Fibroblast of skin of left quadriceps (primary cell): ENCODE measurements at places on chromosomes 13 and 19.
A peak's percentile ranks its signal among the peaks of the same experiment; 100 is the strongest.

GRCh38 chr13:94033098-94033497 is 446.4 kb downstream of the DCT start:
- no peak for DNase-seq

GRCh38 chr19:47545061-47545948 is 27.6 kb downstream of the ZNF541 start:
- DNase-seq: no peak

DNA sequence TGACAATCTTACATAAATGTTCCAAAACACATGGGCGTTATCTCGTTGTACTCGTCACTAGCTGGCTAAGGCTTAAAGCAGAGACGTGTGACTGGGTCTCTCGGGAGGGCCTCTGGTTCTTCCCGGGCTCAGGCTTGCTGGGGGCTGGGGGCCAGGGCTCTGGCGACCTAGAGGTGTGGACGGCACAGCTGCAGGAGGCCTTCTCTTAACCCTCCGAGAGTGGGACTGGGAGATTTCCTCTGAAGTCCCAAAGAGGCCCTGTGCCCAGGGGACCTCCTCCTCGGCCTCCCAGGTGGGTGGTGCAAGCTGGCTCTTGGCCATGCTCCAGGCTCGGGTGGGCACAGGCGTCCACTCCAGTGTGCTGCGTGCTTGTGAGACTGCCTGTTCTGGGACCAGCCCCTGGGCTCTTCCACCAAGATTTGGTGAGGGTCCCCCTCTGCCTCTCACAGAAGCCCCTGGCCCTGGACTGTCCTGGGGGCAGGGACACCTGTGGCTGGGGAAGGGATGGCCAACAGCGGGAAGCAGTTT is 2.2 kb downstream of the CAPS start:
- no peak for DNase-seq

DNA sequence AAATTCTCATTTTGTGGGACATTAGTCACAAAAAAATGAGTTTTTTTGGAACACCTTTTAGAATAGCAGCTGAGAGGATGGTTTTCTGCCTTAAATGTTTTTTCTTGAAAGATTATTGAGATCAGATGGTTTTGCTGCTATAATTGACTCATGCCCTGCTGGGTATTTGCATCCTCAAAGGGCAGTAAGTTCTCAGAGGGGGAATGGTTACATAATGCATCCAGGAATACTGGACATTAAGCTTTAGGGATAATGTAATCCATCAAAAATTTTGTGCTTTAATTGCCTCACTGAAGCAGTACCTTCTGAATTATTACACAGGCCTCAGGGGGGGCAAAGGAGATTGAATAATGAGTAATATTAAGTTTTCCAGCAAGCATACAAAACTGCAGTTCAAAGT is 866.3 kb upstream of the SPRY2 start:
- DNase-seq: no peak

GRCh38 chr19:48319647-48320541 is 5.5 kb upstream of the EMP3 start:
- DNase-seq: peak; percentile 60

DNA sequence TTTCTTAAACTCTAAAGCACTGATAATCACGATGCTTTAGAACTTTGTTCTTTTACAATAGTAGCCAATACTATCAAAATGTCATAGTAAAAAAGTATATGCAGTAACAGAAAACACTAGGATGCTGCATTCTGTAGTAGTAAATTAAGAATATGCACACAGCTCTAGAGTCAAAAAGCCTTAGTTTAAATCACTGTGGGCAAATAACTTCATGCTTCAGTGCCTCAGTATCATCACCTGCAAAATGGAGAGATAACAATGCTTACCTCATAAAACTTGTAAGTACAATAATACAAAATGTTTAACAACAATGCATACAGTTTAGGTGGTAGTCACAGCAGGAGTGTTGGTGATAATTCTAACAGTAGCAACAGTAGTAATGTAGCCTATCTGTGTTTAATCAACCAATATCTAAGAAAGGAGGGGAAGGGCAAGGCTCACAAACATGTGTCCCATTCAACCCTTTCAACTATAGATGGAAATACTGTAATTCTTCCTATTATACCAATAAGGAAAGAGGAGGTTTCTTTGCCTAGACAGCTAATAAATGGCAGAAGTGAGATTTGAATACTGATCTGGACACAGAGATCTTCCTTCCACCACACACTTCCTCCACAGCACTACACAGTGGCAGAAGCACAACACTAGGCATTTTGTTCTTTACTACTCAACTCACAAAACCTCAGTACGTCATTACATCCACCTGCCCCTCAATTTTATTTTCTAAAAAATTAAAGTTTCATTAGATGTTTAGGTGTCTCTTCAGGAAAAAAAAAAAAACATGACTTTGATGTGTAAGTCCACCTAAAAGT is 4.6 kb downstream of the RBM26 start:
- DNase-seq: no peak

DNA sequence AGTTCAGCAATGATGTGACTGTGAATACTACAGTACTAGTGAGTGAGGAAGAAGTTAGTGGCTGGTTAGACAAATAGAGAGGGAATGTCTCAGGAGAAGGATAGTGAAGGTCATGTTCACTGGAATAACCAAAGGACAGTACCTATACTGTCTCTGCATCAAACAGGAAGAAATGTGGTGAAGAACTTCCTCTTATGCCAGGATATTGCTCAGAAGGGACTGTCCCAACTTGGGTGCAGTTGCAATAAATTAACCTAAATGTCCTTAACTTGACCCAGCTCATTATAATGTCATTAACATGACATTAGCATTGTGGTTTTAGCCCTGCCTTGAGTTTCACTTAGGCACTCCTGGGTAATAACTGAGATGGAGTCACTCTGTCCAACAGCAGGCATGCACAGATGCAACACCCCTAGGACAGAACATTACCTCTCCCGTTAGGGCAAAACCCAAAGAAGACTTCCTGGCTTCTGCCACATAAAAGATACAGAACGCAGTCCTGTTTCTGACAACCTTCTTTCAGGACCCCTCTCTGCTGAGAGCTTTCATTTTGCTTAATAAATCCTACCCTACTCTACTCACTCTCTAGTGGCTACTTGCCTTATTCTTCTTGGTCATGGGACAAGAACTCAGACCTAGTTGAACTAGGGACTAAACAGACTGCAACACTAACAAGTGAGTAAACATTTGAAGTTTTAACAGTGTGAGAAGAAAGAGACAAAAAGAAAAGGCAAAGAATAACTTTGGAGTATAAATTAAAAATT is 1591.6 kb upstream of the MIR17HG start:
- DNase-seq: no peak

GRCh38 chr19:44499962-44500949 is at the start of gene ZNF180:
Gene ZNF180 (minus strand): TSS chr19:44500522. CDS start chr19:44497334, 3,188 bp downstream.
- DNase-seq: peak; percentile 82
